ENCODE measurements at places on chromosomes 16 and 17.

DNA sequence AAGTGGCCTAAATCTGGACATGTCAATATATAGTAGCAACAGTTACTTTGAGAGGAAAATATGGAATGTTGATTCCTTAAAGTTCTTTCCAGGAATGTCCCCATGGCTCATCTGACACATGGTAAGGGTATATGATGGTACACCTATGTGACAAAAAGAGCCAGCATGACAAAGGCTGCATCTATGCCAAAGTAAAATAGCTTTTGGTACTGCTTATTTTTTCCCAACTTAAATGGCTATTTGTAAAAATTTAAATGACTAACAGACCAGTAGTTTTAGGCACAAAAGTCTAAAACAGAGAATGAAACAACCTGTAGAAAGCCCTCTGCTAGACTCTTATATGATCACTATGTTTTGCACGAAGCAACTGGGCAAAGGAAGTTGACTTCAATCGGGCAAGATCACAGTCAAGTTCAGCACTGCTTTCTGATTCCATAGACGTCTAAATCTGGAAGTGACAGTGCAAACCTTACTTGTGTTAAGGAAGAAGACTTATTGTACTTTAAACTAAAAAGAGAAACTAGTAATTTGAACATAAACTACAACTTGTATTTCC is 135.1 kb downstream of the SKAP1 start:
- DNase-seq: no peak

DNA sequence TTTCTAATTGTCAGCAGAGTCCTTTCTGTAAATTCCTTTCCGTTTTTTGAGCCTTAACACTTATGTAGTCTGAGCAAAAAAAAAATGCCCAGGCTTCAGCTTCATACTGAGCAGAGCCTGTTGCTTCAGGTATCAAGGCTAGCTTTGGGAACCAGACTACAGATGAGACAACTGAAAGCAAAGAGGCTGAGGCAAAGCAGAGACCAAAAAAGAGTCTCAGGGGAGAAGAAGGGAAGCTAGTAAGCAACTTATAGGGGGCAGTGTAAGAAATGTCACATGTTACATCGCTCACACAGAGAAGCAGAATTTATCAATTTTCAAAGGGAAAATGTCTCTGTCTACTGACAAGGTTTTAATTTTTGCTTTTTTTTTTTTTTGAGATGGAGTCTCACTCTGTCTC is 3.3 kb downstream of the HASPIN start:
- DNase-seq: no peak

DNA sequence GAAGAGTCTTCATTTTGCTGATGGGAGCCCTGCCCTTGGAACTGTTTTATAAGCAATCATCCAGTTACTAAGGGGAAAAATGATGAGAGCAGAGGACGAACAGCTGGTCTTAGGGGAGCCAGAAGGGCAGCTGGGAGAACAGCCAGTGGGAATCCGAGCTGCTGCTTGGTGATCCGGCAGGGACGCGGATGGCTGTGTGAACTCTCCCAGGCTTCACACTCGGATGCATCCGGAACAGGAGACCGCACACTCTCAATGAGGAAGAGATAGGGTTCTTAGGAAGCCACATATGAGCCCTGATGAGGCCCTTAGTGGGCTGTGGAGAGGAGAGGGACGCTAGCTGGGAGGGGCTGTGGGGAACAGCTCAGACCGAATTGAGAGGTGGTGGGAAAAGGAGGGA is 5.0 kb upstream of the CACNG5 start:
- DNase-seq: no peak

DNA sequence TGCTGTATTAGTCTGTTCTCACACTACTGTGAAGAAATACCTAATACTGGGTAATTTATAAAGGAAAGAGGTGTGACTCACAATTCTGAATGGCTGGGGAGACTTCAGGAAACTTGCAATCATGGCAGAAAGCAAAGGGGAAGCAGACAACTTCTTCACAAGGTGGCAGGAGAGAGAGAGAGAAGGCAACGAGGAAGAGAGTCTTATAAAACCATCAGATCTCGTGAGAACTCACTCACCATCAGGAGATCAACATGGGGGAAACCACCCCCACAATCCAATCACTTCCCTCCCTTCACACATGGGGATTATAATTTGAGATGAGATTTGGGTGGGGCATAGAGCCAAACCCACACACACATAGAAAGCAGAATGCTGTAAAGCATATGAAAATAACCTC is 896.2 kb downstream of the CDH11 start:
- no peak for DNase-seq

DNA sequence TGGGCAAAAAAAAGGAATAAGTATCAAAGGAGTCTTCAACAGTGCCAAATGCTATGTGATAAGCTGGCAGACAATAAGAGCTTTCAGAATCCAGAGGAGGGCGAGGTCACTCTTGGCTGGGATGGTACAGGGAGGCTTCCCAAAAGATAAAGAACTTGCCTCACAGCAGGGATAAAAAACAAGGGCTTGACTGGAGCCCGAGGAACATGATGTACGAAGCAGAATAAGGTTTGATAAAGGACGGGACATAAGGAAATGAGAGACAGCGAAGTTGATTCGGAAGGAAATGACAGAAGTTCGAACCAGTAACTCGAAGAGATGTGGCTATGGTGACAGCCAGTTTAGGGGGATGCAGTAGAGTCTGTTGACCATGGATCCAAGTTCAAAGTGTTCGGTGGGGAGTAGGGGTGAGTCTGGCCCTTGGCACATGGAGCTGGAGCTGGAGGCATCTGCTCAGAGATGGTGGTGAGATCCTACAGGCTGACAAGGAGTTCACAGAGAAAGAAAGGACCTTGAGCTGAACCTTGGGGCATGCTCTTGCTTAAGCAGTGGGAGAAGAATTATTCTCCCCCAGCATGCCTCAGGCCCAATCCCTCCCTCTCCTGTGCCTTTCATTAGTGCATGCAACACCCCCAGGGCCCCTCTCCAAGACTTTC is 137.6 kb upstream of the RCVRN start:
- no peak for DNase-seq

DNA sequence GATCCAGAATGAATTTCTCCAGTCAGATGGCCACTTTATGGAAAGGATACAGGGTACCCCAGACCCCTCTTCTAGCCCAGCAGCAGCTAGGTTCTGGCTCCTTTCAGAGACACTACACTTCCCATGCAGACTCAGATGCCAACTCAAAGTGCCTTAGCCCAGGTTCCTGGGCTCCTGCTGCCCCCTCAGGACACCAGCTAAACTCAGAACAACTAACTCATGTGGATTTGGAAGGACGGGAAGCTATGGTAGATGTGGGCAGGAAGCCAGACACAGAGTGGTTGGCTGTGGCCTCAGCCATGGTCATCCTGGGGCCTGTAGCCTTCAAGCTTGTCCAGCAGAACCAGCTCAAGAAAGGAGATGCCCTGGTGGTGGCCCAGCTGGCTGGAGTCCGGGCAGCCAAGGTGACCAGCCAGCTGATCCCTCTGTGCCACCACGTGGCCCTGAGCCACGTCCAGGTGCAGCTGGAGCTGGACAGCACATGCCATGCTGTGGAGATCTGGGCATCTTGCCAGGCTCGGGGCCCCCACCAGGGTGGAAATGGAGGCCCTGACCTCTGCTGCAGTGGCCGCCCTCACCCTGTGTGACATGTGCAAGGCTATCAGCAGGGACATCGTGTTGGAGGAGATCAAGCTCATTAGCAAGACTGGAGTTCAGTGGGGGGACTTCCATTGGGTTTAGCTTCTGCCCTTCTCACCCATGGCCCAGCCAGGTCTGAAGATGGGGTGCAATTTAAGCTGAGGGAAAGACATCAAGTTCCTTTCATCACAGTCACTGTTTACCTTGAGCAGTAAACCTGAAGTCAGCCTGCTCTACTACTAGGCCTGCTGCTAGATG is 111.8 kb downstream of the N4BP1 start:
- DNase-seq: no peak

Measured in fibroblast of the conjunctiva (primary cell).